ENCODE measurements at places on chromosomes 12 and 14.

DNA sequence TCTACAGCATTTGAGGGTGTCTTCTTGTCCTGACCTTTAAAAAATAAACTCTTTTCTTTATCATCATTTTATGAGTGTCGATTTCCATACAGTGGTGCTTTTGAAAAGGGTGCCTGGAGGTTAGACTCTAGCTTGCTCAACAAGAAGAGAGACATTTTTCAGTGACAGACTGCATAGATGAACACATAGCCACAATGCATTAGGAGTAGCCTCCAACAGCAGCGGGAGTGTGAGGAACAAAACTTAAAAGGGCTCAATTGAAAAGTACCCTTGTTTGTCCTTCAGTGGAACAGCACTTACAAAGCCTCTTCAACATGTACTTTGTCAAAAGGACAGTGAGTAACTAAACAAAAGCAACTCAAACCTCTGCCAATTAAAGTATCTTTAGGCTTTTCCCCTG, 119.3 kb downstream of the SOX5 start:
- no peak for DNase-seq

- DNase-seq: no peak
Measured at GRCh38 chr12:22662356-22662755, 37.4 kb downstream of the ETNK1 start.

DNA sequence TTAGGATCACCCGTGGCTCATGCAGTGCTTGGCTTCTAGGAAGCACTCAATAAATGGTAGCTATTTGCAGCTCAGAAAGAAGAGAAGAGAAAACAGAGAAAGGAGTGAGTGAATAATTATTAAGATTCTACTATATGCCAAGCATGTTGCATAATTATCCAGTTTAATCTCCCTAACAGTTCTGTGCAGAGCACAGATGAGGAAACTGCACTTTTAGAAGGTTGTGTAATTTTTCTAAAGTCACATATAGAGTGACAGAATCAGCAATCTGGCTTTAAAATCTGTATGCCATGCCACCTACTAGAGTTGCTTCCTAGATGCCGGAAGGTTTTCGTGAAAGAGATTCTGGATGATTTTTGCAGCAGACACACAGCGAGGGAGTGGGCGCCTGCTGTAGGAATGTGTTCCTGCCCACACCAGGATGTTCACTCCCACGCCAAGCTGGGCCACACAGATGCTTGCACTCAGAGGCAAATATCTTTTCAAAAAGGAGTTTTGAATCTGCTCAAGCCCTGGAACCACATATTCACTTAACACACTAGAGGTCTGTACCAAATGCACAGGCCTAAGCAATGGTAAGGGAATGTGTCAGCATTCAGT, 50.2 kb upstream of the SMCO2 start:
- DNase-seq: no peak

DNA sequence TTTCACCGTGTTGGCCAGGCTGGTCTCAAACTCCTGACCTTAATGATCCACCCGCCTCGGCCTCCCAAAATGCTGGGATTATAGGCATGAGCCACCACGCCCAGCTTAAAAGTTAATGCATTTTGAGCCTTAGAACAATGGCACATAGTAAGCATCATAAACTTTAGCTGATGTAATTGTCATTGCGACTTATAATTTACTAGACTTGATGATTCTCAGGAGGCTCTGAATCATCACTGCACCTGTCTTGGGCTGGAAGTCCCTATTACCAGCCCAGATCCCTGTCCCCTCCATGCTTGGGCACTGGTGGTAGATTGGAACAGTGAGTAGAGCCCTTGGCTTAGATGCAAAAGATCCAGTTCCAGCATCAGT, 26.1 kb downstream of the KMT5A start:
- no peak for DNase-seq

DNA sequence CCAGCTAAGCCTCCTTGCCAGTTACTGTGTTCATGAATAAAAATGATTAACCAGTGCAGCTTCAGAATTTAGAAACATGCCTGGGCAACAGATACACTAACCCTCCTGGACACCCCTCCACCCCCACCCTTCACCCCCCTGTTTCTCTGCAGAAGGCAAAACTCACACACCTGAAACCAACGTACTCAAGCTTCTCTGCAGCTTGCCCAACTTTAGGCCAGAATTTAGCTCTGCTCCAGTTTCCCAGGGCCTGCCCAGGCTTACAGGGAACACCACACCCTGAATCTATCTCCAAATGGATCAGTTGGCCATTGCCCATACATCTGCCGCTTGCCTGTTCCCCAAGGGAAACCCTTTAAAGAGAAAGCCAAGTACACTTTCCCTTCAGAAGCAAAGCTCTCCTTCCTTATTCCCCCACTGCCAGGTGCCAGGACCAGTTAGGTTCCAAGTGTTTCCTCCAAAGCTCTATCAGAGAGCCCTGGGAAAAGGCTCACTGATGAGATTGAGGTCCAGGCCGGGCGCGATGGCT, 1.8 kb upstream of the SPPL3 start:
- no peak for DNase-seq

DNA sequence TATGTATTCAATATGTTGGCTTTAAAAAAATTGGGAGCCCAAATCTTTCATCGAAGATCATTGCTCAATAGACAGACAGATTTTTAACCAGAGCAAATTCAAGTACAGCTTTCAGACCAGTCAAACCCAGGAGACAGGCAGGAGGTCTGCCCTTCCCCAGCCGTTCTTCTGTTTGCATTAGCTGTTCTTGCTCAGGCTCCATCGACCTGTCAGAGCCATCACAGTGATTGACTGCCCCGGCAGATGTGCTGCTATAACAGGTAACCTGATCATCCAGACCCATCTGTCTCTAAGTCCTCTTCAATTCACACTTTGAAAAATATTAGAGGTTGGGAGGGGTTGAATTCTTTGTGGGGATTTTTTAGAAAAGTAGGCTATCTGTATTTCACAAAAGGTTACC, 453.5 kb downstream of the FOXG1 start:
- DNase-seq: no peak

GRCh38 chr14:65131301-65131701, 29.0 kb upstream of the MAX start:
- no peak for DNase-seq

DNA sequence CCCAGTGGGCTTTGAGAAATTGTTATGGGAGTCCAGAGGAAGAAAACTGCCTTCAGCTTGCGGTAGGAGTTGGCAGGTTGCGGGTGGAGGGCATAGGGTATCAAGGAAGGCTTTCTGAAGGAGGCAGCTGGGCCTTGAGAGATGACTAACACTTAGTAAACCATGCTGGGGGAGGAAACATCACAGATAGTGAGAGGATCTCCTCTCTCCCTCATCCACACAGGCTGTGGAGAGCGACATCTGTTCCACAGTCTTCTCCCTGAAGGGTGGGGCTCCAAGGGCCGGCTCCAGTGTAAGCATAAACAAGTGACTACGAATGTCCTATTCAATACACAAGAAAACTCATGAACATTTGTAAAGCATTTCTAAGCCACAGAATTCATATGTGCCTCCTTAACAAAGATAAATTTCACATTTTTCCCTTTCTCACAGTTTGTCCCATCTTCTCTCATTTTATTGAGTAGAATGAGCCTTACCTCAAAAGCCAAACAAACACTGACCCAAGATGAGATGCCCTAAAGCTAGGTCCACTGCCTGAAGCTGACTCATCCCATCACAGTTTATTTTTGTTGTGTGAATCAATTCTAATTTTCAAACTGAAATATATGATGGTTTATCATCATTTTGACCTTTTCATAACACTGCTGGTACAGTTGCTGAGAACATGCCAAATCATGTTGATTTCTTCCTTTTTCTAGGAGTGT, 227.9 kb downstream of the SLC25A21 start:
- DNase-seq: no peak

DNA sequence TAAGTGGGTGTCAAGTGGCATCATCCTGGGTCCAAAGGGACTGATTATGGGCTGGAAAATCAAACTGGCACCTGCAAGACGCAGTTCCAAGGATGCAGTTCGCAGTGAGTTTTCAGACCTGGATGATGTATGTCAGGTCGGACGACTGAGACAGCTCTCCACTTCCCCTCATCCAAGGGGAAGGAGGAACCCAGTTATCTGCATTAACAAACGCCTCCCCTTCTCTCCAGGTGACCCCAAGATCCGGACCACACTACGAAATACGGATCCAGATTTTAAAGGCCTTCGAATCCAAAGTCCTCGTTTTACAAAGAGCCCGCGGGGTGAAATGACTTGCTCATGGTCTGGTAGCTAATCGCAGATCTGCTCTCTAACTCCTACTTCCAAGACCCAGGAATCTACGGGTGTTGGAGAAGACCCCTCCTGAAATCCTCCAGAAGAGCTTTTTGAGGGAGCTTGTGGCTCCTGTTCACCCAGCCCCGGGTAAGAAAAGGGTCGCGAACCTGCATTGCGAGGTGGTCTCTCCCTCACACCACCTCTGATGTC, 460 bp upstream of the SYNE2 start:
- DNase-seq: no peak

DNA sequence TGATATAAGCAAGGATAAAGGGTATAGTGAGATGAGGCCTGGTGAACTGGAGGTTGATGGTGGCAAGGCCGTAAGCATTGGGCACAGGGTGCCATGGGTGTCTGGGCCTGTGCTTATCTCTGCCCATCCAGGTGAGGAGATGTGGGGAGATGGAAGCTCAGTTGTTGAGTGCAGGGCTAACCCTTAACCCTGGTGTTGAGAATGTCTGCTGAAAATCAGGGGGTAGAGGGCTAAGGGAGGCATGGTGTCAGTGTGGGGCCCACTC, 86.1 kb downstream of the SYNE2 start:
- no peak for DNase-seq

GRCh38 chr14:102279688-102280348, 25.1 kb downstream of the MOK start:
- no peak for DNase-seq

DNA sequence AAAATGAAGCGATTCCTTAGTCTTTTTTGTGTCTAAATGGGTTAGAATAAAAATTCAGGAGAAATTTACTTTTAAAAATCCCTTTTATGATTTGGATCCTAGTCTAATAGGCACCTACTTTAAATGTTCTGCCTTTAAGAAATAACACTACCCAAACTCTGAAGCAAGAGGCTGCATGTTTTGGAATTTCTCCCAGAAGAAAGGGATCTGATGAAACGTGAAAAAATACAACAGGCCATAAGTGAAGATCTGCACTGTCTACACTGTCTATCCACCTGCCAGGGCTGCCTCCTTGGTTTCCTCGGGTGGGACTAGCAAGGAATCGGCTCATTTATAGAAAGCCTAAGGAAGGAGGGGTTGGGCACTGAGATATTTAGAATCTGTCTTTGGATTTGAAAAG, 22.1 kb downstream of the ACVR1B start:
- no peak for DNase-seq

GRCh38 chr14:104586832-104587620, 7.5 kb downstream of the C14orf180 start:
- DNase-seq: no peak

GRCh38 chr12:107571492-107571891, 114.1 kb upstream of the PWP1 start:
- no peak for DNase-seq

GRCh38 chr12:121214855-121215745, 5.2 kb downstream of the P2RX4 start:
- DNase-seq: no peak

DNA sequence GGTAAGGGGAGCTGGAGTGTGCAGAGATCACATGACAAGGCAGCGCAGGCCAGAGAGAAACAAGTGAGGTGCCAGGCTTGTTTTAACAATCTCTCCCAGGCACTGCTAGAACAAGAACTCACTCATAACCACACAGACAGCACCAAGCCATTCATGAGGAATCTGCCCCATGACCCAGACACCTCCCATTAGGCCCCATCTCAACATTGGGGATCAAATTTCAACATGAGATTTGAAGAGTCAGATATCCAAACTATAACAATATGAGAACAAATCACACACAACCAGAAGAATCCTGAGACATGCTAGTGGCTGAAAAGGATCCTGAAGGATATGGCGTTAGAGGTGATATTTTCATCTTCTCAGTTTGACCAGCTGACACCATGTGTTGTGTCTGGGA, 21.9 kb downstream of the OR6J1 start:
- DNase-seq: no peak

- no peak for DNase-seq
Measured at GRCh38 chr14:95855606-95856005, 21.0 kb upstream of the TUNAR start.

DNA sequence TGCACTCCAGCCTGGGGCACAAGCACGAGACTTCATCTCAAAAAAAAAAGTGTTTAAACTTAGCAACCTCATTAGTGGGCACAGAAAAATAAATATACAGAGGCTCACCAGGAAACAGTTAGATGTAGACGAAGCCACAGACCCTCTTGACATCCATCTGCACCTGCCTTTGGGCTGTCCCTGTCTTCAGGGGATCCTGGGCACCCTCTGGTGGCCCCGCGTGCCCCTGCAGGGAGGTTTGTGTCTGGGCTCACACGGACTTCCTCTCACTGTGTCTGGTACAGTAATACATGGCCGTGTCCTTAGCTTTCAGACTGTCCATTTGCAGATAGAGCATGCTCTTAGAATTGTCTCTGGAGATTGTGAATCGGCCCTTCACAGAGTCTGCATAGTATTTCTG, 916.5 kb downstream of the TMEM121 start:
- no peak for DNase-seq

GRCh38 chr14:61285364-61285763, 4.2 kb upstream of the TMEM30B start:
- DNase-seq: no peak

- peak; percentile 36 for DNase-seq
Measured at GRCh38 chr12:96398424-96399119, 1.7 kb downstream of the CDK17 start.

DNA sequence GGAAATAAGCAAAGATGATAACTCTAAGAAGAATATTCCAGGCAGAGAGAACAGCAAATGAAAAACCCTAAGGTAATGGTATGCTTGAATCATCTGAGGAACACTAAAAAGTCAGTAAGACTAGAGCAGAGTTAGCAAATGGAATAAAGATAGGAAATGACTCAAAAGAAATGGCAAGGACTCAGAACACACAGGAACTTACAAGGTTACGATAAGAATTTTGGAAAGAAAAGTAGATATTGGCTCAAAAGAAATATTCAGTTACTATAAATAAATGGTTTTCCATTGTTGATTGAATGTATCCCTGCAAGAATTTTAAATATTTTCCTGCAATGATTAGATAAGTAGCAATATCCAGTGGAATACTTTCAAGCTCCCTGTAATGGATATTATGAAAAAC, 705.8 kb downstream of the C12orf50 start:
- DNase-seq: no peak

- DNase-seq: no peak
Measured at GRCh38 chr14:58667900-58668299, 30.1 kb downstream of the DACT1 start.

- DNase-seq: no peak
Measured at GRCh38 chr12:85405781-85406522, 125.9 kb downstream of the ALX1 start.

GRCh38 chr14:100807979-100808734, 17.8 kb upstream of the MEG3 start:
- no peak for DNase-seq
